Stimulated activated CD4-positive, alpha-beta T cell treated with anti-CD3 and anti-CD28 coated beads, Interleukin-1b, Interleukin-23, amount 100 ng/mL, for 24 hours (primary cell): ENCODE measurements at places on chromosomes 11 and 22.

DNA sequence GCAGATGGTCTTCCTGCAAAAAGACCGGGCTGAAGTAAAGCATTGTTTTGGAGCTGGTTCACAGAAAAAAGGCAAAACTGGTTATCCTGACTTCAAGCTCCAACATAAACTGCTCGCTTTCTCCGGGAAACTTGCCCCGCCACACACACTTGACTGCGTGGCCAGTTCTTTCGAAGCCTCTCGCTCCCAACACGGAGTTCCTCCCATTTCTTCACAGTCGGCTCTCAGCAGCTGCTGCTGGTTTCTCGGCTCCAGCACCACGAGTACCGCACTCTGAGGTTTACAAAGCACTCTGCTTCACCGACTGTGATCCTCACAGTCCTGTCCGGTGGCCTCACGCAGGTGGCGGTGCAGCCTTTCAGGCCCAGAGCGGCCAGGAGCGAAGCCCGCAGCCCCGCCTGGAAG is 264 bp downstream of the CHEK1 start:
- DNase-seq, result no peak

- DNase-seq, result no peak
These were observed 10.2 kb downstream of the RIC8A start for GRCh38 chr11:217704-218103.

GRCh38 chr11:46760429-46761128 is 41.6 kb downstream of the F2 start:
- DNase-seq, result no peak

GRCh38 chr11:133172349-133172748 is 360.0 kb downstream of the OPCML start:
- no peak for DNase-seq

DNA sequence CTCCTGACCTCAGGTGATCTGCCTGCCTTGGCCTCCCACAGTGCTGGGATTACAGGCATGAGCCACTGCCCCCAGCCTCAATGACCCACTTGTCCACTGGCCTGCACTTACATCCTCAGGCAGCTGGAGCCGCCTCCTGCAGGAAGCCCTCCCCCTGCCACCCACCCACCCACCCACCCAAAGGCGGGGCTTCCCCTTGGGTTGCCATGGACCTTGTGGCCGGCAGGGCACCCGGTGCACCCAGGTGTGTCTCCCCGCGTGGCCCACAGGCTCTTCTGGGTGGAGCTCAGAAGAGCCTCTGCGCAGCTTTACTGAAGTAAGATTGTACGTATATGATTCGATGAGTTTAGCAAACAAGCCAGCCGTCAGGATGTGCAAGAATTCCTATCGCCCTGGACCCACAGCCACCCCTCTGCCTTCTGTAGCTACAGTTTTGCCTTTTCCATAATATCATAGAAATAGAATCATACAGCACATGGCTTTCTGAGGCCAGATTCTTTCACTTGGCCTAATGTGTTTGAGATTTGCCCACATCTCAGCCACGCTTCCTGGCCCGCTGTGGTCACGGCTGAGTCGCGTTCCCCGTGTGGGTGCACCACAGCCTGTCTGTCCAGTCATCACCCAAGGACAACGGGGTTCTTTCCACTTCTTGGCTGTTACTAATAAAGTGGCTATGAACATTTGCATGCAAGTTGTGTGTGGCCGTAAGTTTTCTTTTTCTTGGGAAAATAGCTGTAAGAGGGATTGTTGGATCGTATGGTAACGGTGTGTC is 5.3 kb upstream of the BRSK2 start:
- DNase-seq, result no peak

- DNase-seq, result no peak
These were observed 26.0 kb downstream of the NEAT1 start for GRCh38 chr11:65448418-65449105.

DNA sequence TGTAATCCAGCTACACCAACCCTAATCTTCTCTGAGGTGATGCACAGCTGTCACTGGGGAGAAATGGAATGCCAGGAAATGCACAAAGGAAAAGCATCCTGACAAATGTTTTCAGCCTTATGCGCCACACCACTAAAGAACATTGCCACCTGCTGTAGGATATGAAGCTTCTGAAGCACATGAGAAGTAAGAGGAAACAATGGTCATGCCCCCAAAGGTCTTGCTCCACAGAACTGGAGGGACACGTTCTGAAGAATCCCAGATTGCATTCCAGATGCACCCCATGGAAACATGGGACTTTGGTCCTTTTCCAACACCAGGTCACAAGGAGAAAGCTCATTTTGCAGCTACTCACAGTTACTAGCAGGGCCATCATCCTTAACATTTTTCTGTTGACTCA is 48.7 kb upstream of the ZBED5 start:
- DNase-seq, result no peak

DNA sequence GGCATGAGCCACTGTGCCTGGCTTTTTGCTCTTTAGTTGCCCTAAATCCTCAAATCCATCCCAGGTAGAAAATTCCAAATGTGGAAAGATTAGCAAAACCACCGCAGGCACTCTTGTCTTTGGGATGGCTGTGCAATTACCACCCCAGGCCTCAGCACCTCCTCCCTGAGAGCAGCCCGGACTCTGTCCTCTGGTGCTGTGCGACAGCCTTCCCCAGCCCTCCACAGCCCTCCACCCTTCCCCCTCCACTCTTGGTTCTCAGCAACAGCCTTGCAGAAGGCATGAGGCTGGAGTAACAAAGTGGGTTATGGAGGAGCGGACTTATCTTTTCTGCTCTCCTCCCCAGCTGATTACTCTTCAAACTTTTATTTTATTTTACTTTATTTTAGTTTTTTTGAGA is 44.7 kb upstream of the YWHAH start:
- DNase-seq, result no peak

DNA sequence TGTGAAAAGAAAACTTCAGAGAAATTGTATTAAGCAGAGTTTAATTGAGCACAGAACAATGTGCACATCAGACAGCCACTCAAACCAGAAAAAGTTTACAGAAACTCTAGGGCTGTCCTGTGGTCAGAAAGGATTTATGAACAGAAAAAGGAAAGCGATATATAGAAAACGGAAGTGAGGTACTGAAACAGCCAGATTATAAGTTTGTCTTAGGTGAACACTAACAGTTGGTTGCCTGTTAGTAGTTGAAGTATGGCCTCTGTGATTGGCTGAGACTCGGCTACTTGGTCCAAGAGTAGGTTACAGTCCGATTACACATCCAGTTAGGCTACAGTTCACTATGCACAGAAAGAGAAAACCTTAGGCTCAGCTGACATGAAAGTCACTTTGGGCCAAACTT is 1232.5 kb upstream of the RAG2 start:
- DNase-seq, result no peak

- DNase-seq, result no peak
These were observed 1.0 kb downstream of the PIDD1 start for GRCh38 chr11:803770-804598.

- DNase-seq, result no peak
These were observed 58.1 kb downstream of the SNX19 start for GRCh38 chr11:130858215-130858614.

DNA sequence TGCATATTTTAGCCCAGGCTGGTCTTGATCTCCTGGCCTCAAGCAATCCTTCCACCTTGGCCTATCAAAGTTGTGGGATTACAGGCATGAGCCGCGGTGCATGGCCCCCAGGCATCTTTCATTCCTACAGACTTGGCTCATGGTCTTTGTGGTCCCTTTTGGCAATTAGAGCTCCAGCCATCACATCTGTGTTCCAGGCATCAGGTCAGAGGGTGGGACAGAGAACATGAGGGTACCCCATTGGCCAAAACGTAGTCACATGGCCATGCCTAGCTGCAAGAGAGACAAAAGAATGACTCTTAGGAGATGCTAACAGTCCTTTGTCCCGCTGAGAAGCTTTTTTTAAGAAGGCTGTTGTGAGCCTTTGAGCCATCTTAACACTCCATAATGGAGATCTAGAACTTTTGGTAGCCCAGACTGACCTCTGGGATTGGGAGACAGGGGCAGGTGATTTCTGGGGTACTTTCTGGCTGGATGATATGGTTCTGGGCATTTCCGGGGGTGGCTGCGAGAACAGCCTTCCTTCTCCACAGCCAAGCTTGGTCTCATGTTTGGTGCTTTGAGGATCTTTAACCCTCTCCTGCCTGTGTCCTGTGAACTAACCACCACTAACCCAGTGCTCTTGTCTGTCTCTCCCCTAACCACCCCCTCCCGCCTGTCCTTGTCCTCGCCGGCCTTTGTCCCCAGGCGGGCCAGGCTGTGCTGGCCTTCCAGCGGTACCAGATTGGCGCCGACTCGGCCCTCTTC is 18.4 kb upstream of the TAB1 start:
- DNase-seq, result no peak

GRCh38 chr11:128506999-128507611 is 80.3 kb downstream of the ETS1 start:
- DNase-seq, result no peak

GRCh38 chr11:66818231-66818955 is 24.8 kb upstream of the RCE1 start:
- DNase-seq, result no peak

GRCh38 chr11:19447150-19447566 is 206.4 kb upstream of the E2F8 start:
- DNase-seq, result no peak

- no peak for DNase-seq
These were observed 2.1 kb upstream of the DLAT start for GRCh38 chr11:112023104-112023503.

- no peak for DNase-seq
These were observed 76.1 kb upstream of the UCP3 start for GRCh38 chr11:74084796-74085541.

GRCh38 chr11:17611503-17612220 is 64.6 kb downstream of the OTOG start:
- DNase-seq, result no peak

- no peak for DNase-seq
These were observed 13.1 kb upstream of the EXPH5 start for GRCh38 chr11:108606495-108607160.

GRCh38 chr22:37922191-37922590 is 16.1 kb downstream of the MICALL1 start:
- DNase-seq, result no peak

DNA sequence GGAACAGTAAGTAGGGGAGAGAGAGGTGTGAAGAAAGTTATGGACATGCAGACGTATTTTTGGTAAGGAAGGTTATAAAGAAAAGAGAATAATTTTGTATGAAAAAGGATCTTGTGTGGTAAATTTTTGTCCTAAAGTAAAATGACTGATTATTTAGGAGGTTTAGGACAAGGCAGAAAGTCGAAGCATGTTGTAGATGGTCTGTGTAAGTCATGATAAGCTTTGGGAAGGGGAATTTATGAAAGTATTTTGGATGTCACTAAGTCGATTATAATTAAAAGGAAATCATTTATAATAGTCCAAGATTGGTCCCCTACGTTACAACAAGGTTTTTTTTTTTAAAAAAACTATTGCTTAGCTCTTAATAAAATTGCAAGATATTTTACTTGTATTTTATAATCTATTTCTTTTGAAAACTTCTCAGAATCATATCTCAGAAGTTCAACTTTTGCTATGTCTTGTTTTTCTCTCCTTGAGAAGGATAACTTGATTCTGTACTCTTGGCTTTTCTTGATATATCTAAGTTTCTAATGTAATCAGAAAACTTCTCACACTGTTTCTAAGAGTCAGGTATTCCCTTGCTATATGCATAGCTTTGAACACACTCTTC is 10.9 kb upstream of the CABP2 start:
- no peak for DNase-seq

- no peak for DNase-seq
These were observed 34.3 kb downstream of the MRTFA start for GRCh38 chr22:40602231-40602630.

GRCh38 chr11:75576499-75576918 is 14.5 kb downstream of the SERPINH1 start:
- DNase-seq, result no peak

DNA sequence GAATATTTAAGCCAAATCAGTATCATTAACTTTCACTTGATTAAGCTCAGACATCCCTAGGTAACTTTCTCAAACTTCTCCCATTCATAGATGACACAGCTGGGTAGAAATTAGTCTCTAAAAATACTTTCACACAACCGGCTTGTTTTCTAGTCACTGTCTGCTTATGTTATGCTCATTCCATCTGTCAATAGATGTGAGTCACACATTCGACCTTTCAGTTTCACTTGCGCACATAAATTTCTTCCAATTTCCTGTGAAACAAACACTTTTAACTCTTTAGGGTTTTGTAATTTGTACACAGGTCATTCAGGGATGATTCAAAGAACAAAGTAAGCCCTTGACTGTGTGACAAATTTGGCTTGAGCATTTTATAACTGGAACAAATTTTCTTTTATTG is 723.0 kb downstream of the KCNA4 start:
- no peak for DNase-seq

- DNase-seq, result no peak
These were observed 75.4 kb upstream of the DDI1 start for GRCh38 chr11:103961010-103961409.

GRCh38 chr11:72394416-72394815 is 39.9 kb downstream of the CLPB start:
- no peak for DNase-seq

DNA sequence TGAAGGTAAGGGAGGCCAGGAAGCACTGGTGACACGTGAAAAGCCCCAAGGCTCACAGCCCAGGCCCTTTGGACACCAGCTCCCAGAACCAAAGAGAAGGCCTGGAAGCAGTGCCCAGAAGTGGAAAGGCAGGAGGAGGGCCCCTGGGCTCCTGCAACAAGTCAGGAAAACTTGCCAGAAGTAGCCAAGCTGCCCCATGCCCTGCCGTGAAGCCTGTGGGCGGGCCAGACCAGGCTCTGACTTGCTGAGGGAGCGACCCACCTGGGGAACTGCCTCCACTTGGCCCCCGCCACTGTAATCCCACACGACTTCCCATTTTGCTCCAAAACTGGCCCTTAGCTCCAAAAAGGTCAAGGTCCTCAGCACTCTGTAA is 51.3 kb upstream of the ARFGAP3 start:
- DNase-seq, result no peak

DNA sequence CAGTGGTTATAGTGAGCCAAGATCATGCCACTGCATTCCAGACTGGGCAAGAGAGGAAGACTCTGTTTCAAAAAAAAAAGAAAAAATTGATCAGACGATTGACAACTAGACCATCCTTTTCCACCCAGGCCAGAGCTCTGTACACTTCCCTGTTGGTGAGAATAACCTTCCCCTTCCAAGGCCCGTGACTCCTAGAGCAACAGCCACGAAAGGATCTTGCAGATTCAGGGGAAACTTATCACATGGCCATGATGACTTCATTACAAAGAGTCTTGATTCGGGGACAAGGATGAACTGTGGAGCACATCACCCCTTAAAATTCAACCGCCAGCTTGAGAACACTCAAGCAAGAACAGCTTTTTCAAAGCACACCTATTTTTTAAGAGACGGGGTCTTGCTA is 10.3 kb downstream of the CD5 start:
- DNase-seq, result no peak

GRCh38 chr11:10289765-10290380 is 4.1 kb downstream of the SBF2 start:
- no peak for DNase-seq

DNA sequence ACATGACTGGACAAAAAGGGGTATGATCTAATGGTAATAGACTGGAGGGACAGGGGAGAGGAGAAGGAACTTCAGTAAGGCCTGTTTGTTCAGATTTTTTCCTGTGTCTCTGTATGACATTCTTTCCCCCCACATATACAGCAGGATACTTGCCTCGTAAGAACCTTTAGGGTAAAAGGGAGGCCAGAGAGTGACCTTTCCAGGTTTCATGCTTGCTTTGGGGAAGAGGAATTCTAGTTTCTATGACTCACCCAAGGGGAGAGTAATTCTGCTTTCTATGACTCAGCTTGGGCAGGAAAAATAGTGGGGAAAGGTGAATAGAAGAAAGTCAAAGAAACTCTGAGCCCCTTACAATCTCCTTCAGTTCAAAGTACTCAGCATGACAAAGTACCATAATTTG is 457.0 kb downstream of the DLG2 start:
- no peak for DNase-seq

GRCh38 chr11:118276422-118276821 is 12.3 kb upstream of the MPZL2 start:
- DNase-seq, result no peak
